CD4-positive, alpha-beta T cell treated with Interleukin-6 for 4 hours (primary cell): ENCODE measurements at places on chromosomes 2 and 18.

DNA sequence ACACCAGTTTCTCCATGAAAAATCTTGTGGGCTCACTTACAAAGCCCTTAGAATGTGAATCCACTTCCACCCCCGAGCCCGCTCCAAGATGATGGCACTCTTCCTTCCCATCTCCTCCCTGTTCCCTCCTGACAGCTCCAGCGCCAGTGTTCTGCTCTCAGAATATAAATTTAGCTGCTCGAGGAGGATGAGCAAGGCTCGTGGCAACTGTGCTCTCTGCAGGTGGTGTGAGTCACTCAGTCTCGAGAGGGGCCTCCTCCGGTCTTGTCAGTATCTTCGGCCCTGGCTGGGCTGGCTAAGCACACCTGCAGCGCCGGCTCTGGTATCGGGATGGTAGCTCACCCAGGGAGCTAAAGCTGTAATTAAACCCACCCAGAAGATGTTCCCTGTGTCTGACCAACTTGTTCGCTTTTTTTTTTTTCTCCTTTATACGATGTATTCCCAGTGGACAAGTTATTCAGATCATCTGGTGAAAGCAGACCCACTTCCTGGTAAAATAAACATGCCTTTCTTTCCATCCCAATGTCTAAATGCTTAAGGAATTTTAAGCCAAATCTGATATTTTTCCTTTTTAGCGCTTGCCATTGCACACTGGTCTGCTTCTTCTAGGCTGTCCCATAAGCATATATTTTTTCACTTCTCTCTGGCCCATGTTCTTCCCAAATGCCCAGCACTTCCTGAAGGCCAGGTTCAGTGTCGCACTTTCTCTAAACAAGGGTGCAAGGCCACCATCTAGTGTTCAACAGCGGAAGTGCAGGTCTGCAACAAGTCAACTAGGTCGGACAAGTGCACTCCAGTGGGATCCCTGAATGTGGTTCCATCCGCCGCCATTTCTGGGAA is 31.4 kb upstream of the YPEL5 start:
- DNase-seq: peak; percentile 71

DNA sequence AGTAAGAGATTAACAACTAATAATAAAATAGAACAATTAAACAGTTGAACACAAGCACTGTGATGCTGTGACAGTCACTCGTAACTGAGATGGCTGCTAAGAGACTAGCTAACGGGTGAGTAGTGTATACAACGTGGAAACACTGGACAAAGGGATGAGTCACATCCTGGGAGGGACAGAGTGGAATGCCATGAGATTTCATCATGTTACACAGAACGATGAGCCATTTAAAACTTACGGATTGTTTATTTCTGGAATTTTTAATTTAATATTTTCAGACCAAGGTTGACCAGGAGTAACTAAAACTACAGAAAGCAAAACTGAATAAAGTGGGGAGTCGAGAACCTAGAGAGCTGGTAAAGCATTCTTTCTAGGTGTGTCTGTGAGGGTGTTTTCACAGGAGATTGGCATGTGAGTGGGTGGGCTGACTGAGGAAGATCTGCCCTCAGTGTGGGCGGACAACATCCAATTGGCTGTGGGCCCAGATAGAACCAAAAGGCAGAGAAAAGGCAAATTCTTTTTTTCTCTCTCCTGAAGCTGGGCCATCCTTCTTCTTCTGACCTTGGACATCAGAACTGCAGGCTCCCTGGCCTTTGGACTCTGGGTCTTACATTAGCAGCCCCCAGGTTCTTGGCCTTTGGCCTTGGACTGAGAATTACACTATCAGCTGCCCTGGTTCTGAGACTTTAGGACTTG is 14.6 kb downstream of the TMSB10 start:
- peak; percentile 34 for DNase-seq

DNA sequence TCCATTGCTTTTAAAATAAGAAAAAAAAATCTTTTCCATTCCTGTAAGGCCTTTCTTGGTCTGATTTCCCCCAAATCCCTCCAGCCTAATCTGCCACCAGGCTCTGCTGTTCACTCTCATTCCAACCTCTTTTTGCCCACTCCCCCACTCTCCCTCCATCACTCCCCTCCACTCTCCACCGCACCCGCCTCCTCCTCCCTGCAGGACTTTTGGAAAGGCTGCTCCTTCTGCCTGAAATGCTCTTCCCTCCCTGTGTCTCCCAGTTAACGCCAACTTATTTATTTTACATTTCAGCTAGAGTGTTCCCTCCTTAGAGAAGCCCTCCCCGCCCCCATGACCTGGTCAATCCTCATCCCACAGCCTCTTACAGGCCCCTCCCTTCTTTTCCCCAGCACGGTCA is 4.7 kb upstream of the WNT6 start:
- DNase-seq: no peak

DNA sequence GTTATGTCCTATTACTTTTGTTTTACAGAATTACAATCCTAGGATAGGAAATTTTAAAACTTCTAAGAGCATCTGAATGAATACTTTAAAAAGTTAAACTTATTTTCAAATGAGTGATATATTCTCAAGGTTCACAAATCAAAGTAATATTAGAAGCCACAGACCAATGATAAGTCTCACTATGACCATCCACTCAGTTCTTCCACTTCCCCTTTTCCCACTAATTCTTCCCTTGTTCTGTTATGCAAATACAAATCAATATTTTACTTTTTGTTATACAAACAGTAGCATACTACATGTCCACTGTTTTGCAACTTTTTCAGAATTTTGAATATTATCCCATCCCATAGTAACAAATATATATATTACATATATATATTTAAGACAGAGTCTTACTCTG is 20.2 kb downstream of the USP37 start:
- no peak for DNase-seq

DNA sequence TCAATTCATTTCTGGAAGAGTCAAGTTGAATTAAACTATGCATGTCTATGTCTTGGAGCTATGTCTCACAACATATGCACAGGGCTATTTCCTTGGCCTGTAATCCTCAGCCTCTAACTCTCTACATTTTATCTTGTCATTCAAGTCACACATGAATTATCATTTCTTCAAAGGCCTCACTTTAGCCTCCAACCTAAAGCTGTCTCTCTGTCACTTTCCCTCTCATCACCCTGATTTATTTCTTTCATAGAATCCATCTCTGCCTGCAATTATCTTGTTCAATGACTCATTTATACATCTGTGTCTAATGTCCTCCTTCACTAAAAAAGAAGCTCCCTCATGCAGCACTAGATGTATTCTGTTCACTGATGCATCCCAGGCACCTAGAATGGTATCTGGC is 614.2 kb upstream of the REG3G start:
- no peak for DNase-seq

DNA sequence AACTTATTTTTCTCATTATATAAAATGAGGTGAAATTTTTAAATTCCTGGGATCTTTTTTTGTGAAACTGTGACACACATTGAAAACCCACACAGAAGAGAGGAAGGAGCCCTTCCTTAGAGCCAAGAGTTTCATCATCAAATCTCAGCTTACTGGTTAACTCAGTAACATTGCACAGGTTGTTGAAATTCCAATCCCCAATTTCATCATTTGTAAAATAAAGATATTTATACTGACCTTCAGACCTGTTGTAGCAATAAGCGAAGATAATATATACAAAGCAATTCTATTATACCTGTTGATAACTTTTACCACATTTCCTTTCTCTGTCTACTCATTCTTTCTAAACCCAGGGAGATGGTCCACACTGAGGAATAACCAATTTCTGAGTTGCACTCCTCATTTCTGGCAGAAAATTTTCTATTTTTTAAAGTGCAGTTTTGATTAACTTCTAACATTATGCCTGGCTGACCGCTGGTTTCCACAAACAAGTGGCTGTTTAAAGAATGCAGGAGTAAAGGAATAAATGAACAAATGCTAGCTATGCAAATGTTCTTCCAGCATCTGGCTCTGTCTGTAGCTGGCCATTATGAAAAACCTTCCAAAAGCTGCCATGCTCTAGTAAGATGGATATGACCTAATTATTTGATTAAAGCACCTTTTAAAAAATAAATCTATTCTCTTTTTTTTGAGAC is 105.7 kb upstream of the LINC00305 start:
- no peak for DNase-seq

GRCh38 chr2:33498291-33498956 is 22.0 kb downstream of the RASGRP3 start:
- DNase-seq: no peak

DNA sequence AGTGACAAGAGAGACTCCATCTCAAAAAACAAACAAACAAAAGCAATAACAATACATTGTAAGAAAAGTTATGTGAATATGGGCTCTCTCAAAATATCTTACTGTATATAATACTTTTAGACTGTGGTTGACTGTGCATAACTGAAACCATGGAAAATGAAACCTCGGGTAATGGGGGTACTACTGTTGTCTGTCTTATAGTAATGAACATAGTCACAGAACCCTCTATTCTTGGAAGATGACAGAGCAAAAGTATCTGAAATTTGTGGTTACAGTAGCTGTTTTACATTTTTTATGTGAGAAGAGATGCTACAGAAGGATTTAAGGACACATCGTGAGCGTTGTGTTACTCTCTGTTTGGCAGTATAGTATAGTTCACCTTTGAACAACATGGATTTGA is 60.5 kb downstream of the MAP4K4 start:
- DNase-seq: no peak

DNA sequence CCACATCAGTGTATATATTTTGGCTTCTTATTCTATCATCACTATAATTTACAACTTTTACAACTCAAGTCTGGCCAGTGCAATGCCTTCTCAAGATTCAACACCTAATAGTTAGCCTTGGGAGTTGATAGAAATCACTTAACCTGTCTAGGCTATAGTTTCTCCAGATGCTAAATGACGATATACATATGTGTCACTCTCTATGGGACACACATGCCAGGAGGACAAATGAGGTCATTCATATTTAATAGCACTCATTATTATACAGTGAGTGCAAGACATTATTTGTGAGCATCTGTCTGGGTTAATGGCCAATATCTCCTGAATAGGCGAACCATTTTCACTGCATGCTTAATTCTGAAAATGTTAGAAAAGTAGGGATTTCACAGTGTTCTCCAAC is 89.8 kb downstream of the ALK start:
- DNase-seq: no peak

DNA sequence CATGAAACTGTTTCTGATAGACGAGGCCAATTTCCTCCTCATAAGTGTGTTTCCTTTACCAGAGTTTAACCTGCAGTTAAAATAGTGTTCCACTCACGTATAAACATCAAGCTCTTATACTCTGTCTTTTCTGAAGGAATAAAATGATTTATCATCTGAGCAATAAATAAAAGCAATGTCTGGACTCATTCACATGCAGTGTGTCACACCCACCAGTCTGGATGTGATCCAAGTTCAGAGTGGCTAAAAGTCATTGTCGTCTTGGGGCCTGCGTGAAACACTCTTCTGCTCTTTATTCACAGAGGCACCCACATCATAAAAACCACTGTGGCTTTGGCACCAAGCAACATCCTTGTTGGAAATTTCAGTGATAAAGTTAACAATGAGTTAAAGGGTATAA is 19.5 kb upstream of the SLC9A4 start:
- no peak for DNase-seq

GRCh38 chr18:29076645-29077044 is 899.7 kb upstream of the CDH2 start:
- DNase-seq: no peak

- DNase-seq: no peak
These were observed 869.2 kb downstream of the BCL11A start for GRCh38 chr2:59684116-59684770.

- DNase-seq: no peak
These were observed 1.6 kb upstream of the IGFBP5 start for GRCh38 chr2:216696751-216697560.

DNA sequence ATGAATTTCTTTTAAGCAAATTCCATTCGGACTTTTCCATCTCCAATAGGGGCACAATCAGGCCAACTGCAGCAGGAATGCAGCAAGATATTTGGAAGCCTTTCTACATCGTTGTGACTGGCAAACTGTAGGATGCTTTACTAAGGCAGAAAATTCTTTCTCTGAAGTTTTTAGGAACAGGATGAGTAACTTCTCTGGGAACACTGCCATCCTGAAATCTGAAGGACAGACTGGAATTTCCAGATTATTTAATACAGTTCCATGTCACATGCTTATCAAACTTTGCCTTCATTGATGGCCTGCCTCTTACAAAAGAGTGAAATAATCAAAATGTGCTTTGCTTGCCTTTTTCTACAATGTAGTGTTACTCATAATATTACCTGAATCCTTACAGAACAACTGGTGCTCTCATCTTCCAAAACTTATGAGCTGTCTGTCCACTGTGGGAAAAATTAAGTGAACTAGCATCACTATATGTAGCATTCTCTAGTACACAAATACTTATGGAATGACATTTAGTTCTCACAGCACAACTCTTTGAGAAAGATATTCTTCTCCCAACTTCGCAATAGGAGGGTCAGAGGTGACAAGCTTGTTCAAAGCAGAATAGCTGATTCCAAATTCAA is 32.0 kb upstream of the MAP2 start:
- DNase-seq: no peak

DNA sequence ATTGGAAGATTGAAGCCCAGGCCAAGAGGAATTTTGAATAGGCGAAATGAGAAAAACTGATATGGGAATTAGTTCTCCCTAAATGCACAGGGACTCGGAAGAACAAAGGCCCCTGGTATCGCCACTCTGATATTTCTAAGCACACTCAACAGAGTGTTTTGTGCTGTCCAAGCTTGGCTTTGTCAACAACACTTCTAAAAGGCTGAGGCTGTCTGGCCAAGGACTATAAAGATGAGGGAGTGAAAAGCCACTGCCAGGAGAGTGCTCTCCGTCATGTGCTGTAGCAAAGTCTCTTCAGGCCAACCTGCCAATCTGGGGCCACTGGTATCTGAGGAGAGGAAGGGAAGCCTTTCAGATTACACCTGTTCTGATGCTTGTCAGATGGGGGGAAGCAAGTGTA is 611.2 kb upstream of the PIK3C3 start:
- no peak for DNase-seq

- DNase-seq: no peak
These were observed 164.6 kb downstream of the VWC2L start for GRCh38 chr2:214575465-214575864.

DNA sequence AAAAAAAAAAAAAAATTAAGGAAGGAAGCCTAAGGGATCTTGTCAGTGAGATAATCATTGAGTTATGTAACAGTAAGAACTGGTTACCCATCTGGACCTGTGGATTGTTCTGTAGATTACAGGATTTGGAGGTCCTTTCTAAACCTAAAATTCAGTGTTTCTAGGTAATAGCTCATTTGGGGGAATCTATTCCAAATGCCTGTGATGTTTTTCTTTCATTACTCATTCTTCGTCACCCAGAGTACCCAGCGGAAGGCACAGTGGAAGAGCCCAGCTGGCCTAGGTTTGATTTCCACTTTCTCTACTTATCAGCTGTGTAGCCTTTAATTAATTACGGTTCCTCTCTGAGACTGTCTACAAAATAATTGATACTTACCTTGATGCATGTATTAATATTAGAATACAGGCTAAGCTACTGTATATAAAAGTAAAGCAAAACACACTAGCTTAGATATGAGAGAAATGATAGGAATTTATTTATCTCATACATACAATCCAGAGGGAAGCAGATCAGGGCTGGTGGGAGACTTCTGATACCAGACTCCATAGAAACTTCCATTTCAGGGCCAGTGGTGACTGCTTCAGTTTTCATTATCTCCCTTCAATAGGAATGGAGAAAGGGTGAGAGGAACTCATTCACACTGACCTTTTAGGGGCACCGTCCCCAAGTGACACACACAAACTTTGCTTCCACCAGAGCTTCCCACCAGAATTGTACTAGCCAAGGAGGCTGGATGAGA is 115.8 kb upstream of the NOSTRIN start:
- DNase-seq: no peak
